ENCODE measurements at places on chromosomes 5 and 9.

GRCh38 chr9:6759185-6759977 lies 1.6 kb downstream of the KDM4C start:
- DNase-seq = peak; percentile 72

DNA sequence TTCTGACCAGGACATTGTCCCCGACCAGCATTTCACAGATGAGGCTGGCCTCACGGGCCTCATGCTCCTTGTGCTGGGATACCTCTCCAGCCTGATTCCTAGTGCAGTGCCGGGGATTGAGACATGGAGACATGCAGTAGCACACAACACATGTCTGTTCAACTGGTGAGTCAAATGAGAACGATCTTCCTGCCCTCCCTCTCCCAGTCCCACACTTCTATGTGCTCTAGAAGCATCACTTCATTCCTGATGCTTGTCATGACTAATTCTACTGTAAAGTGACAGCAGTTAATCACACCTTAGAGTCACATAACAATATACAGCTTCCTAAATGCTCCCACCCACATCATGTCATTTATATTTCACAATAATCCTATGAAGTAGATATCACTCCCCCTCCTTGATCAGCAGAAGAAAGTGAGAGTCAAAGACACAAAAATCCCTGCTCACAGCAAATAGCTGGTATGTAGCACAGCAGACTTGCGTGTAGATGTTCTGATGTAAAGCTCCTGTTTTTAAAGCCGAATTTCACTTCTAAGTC lies 101.8 kb downstream of the CCDC192 start:
- no peak for DNase-seq

- DNase-seq = no peak
Measured at GRCh38 chr9:16211946-16212345, 658.5 kb downstream of the BNC2 start.

- DNase-seq = no peak
Measured at GRCh38 chr5:94440015-94440414, 178.4 kb downstream of the KIAA0825 start.

- DNase-seq = peak; percentile 54
Measured at GRCh38 chr5:57405984-57406383, 76.6 kb downstream of the ACTBL2 start.

- DNase-seq = no peak
Measured at GRCh38 chr5:152456815-152457443, 51.9 kb upstream of the NMUR2 start.

GRCh38 chr5:20601678-20602100 lies 613.7 kb upstream of the CDH18 start:
- no peak for DNase-seq

GRCh38 chr9:107293543-107294085 lies 10.5 kb downstream of the RAD23B start:
- DNase-seq = no peak

GRCh38 chr9:76553680-76554079 lies 94.7 kb downstream of the GCNT1 start:
- DNase-seq = no peak

DNA sequence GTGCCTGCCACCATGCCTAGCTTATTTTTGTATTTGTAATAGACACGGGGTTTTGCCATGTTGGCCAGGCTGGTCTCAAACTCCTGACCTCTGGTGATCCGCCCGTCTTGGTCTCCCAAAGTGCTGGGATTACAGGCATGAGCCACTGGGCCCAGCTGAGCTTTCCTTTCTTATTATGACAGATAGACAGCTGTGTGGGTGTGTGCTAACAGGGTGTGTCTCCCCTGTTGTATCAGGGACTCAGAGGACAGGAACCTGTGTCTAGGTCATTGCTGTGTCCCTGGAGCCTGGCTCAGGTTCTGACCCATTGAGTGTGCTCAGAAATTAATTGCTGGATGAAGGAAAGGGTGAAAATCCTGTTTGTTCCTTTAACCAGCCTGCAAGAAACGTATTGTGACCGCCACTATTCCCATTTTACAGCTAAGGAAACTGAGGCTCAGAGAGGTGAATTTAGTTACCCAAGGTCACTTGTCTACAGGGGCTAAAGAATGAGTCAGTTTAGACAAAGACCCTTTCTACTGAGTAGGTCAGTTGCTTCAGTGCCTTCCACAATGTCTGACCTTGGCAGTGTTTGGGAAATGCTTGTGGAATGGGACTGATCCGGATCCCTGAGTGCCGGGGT lies 16.8 kb downstream of the NCS1 start:
- DNase-seq = no peak

GRCh38 chr5:91409304-91409703 lies 26.2 kb upstream of the ARRDC3 start:
- no peak for DNase-seq

GRCh38 chr9:104555521-104555920 lies 13.4 kb upstream of the OR13C8 start:
- no peak for DNase-seq

DNA sequence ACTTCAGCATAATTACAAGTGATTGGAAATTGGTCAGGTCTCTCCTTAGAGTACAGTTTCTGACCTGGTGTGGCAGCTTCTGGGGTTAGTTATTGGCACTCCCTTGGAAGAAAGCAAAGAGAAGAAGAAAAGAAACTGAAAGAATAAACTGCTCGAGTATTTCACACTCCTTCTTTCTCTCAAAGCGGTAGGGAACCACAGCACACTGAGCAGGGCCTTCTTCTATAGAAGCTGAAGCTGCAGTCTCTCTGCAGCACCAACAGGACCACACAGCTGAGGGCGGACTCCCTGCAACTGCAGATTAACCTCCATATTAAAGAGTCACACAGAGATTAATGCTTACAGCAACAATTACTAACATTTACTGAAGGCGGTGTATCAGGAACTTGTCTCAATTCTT lies 152.0 kb downstream of the TRPM6 start:
- no peak for DNase-seq

- peak; percentile 96 for DNase-seq
Measured at GRCh38 chr9:134407121-134407779, 81.0 kb downstream of the RXRA start.

DNA sequence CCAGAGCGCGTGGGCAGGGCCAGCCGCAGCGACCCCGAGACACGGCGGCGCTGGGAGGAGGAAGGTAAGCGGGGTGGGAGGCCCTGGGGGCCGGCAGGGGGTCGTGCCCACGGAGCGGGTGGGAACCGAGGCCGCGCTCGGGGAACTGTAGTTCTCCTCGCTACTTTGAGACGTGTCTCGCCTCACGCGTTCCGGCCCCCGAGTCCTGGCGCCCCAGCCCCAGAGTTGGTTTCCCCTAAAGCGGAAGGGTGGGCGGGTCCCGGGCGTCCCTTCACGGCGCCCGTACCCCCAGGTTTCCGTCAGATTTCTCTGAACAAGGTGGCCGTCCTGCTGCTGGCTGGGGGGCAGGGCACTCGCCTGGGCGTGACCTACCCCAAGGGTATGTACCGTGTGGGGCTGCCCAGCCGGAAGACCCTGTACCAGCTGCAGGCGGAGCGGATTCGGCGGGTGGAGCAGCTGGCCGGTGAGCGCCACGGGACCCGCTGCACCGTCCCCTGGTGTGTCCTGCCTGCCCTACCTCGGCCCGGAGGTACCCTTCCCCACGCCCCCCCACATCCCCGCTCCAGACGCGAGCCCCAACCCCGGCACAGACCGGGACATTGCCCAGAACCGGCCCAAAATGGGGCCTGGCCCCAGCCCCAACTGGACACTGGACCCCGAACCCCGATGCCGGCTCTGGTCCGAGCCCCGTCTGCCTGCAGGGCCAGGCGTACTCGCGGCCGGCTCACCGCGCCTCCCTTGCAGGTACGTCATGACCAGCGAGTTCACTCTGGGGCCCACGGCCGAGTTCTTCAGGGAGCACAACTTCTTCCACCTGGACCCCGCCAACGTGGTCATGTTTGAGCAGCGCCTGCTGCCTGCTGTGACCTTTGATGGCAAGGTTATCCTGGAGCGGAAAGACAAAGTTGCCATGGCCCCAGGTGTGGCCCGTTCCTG lies 709 bp downstream of the UAP1L1 start:
- no peak for DNase-seq

- DNase-seq = peak; percentile 57
Measured at GRCh38 chr5:150340614-150341255, 16.8 kb upstream of the TCOF1 start.

- no peak for DNase-seq
Measured at GRCh38 chr5:83922699-83923098, 202.0 kb upstream of the HAPLN1 start.
